ENCODE measurements at places on chromosomes 11 and 22.

DNA sequence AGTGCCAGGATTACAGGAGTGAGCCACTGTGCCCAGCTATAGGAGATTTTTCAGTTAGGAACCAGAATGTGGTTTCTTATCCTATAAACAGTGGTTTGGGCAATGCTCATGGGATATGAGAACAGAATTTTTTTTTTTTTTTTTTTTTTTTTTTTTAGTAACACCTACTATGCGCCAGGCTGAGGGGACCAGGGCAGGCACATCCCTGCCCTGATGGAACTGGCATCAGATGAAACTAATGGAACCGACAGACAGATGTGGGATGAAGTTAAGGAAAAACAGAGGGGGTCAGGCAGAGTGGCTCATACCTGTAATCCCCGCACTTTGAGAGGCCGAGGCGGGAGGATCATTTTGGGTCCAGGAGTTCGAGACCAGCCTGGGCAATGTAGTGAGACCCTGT is 4.9 kb downstream of the SEC14L4 start:
- no peak for DNase-seq

- DNase-seq = no peak
Measured at GRCh38 chr22:38187413-38188212, 6.0 kb upstream of the PLA2G6 start.

DNA sequence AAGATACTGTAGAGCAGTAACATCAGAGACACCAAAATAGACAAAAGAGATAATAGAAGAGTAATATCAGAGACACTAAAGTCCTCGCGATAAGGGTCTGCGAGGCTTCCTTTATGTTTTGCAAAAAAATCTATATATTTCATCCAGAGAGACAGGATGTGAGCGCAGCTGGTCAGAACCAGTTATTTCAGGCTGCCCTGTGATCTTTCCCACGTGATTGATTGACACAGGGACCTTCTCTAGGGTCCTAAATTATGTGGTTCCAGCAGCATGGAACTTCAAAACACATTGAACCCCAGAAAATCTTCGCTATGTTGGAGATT is 118.0 kb downstream of the KCNQ1 start:
- DNase-seq = no peak

DNA sequence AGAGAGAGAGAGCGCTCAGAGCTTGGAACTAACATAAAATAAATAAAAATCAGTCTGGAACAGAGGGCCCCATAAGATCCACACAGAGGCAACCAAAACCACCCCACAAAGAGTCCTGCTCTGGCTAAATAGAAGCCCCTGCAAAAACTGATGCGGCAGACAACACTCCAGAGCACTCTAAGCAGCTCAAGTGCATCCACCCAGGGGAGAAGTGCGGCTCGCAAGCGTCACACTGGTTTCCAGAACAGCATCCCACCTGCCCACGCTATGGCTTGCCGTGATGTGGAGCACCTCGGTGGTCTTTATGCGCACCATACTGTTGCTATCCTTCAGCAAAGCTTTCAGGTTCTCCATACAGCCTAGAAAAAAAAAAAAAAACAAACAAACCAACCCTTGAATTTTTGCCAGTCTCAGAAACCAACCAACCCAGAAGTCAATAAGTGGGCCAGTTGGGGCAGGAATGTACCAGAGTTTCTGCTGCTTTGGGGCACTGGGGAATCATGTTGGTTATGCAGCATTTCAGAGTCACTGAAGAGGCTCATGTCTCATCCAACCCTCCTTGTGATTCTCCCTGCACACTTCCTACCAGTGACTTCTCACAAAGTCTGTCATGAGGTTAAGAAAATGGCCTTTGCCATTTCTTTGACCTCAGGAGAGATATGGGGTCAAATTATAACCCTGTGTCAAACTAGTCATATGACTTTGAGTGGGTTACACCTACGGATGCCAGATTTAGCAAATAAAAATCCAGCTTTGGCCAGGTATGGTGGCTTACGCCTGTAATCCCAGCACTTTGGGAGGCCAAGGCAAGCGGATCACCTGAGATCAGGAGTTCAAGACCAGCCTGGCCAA is 3.0 kb downstream of the RSPH14 start:
- no peak for DNase-seq

- no peak for DNase-seq
Measured at GRCh38 chr11:64036087-64037026, 626 bp downstream of the FLRT1 start.

- no peak for DNase-seq
Measured at GRCh38 chr22:38230108-38230825, 28.5 kb downstream of the MAFF start.

GRCh38 chr11:31943056-31943780 is 132.1 kb upstream of the PAX6 start:
- DNase-seq = no peak

DNA sequence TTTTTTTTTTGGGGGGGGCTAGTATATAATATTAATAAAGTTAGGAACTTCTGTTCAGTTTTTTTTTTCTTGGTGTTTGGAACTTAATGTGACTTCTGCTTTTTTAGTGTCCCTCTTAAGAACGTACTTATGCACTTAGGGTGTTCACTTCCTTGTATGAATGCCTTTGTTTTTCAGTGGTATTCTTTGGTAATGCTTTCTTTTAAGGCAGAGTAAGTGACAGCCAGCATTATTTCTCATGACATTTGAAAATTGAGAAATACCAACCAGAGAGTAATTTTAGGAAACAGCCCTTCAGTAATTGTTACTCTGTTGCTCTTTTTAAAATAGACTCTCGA is 2.4 kb downstream of the GRK3 start:
- DNase-seq = no peak

DNA sequence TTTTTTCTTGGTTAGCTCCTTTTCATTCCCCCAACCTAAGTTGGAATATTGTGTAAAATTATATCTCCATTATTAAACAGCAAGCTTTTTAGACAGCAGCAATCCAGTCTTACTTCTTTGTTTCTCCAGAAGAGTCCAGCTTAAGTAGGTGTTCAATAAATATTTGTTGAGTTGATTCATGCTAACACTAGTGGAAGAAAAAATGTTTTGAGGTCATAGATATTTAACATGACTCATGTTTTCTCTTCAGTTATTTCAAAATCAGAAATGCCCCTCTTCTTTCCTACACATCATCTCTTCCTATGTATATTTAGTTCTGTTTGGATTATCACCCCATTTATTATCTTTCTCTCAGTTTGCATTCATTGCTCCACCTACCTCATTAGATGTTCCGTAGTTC is 20.3 kb downstream of the CCDC83 start:
- no peak for DNase-seq

- no peak for DNase-seq
Measured at GRCh38 chr22:22086501-22087158, 104.0 kb upstream of the TOP3B start.

- DNase-seq = no peak
Measured at GRCh38 chr11:13763341-13763740, 94.9 kb downstream of the FAR1 start.

DNA sequence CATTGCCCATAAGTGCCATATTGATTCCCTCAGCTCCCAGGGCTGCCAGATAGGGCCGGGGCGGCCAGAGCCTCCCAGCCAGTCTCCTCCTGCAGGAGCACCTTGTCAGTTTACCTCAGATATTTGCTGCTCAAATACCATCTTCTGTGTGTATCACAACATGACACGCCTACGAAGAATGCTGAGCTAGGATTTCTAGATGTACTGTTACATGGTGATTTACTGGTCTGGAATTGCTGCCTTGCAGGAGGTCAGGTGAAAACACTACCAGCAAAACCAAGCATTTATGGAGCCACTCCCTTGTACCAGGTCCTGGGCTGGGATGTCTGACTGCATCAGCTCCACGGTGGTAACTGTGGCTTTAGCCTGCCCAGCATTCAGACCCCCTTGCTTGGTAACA is 11.8 kb downstream of the MICAL3 start:
- DNase-seq = no peak

DNA sequence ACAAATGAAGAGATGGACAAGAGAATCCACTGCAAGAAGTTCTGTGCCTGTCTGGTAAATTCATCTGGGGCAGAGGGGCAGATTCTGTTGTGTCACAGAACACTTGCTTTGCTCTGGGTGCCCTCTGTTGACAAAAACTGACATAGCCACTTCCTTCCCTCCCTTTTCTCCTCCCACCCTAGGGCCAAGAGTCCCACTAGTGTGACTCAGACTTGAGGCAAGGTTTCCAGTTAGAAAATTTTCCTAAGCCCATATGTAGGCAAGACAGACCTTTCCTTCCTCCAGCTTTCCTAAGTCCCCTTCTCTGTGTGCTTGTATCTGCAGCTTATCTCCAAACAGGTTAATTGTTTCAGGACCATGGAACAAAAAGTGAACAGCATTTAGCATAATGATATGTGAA is 106.8 kb downstream of the RBFOX2 start:
- DNase-seq = no peak

DNA sequence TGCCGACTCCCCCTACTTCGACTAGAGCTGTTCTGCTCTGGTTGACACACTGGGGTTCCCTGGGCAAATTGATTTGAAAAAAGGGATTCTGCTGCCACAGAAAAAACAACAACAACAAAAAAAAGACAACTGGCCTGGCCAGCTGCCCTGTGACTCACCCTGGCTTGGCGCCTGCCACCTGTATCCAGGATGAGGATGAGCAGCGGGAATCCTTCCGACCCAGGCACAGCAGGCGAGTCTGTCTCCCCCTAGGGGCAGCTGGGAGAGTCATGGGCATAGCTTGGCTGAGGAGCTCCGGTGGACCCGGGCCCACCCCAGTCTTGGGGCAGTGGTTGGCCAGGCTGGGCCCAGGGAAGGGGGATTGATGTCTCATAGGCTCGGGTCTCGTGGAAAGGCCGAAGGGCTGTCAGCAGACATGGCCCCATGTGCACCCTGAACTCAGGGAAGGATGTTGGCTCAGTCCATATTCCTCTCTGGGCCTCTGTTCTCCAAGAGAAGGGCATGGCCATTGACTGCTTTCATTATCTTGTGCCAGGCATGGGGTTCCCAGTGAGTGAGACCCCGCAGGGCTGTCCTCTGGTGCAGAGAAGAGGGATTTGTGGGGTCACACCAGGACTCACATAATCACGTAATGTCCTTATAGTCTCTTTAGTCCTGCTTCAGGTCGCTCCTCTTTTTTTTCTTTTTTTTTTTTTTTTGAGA is 10.4 kb upstream of the SUN2 start:
- no peak for DNase-seq

- no peak for DNase-seq
Measured at GRCh38 chr11:119317592-119318239, 786 bp upstream of the MCAM start.

DNA sequence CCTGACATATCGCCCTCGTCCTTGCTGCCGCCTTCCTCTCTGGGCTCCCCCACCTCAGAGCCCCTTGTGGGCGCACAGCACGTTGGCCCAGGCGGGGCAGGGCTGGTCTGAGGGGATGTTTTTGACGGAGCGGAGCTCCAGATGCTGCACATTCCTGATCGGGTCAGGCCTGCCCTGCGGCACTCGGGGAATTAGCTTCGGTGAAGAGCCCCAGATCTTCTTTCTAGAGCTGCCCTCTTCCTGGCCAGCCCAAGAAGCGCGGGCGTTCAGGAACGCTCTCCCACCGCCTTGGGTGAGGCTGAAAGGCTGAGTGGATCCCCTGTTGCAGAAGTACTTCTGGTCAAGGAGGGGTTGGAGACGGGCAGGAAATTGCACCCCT is 12.1 kb downstream of the YPEL4 start:
- DNase-seq = no peak

GRCh38 chr11:15884141-15884540 is 472.2 kb downstream of the SOX6 start:
- DNase-seq = no peak

DNA sequence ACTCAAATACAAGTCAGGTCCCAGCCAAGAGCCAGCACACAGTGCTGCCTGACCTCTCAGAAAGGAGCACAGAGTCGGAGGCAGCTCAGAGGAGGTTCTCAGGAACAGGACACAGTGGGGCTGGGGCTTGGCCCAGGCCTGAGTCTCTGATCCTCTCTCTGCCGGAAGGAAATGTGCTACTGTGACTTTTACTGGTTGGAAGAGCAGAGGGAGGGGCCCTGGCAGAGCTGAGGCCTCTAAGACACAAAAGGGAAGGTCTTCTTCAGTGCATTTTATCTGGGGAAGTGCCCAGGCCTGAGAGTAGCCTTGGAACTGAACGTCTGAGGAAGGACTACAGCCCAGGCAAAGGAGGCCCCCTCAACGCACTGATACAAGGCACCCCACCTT is 16.2 kb upstream of the CASTOR1 start:
- no peak for DNase-seq

DNA sequence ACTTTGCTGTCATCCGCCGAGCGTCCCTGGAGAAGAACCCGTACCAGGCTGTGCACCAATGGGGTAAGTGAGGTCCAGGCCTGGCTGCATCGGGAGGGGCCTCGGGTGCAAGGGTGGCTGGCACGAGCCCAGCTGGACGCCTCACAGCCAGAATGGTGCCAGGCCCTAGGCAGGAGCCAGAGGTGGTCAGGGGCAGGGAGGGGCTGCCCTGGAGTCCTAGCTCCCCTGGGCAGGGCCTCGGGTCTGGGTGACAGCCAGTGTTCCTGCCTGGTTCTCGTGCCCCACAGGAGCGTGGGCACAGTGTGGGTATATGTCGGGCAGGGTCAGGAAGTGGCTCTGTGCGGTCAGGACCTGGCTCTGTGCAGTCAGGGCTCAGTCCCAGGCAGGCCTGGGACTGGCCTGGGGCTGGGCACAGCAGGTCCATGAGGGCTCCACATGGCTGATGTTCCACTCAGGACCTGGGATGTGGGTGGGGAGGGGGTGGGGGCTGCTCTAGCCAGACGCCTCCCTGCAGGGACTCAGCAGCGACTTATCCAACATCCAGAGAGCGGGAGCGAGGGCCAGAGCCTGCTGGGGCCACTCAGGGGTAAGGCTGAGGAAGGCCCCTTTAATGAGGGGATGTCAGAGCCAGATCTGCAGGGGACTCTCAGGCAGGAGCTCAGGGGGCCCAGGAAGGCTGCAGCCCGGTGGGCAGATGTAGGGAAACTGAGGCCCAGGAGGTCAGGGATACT is 1.2 kb downstream of the TSPAN32 start:
- DNase-seq = no peak

GRCh38 chr11:71530602-71531001 is 3.5 kb downstream of the KRTAP5-7 start:
- no peak for DNase-seq

DNA sequence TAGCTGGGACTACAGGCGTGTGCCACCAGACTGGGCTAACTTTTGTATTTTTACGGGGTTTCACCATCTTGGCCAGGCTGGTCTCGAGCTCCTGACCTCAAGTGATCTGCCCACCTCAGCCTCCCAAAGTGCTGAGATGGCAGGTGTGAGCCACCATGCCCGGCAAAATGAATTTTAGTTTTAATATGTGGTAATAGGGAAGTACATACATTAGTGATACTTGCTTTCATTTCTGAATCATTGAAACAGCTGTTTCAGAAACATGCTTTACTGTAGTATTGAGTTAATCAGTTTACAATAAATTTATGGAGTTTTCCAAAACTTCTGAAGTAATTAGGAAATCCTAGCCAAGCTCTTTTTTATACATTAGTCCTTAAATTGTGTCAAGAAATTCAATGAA is 15.6 kb downstream of the PCF11 start:
- no peak for DNase-seq

DNA sequence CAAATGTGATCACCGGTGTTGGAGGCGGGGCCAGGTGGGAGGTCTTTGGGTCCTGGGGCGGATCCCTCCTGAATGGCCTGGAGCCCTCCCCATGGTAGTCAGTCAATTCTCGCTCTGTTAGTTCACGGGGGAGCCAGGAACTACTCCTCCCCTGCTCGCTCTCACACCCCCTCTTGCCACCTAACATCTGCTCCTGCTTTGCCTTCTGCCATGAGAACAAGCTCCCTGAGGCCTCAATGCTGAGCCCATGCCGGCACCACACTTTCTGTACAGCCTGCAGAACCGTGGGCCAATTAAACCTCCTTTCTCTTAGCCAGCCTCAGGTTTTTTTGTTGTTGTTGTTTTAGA is 135.7 kb downstream of the SHANK2 start:
- no peak for DNase-seq

Data from activated CD4-positive, CD25-positive, alpha-beta regulatory T cell (primary cell).